ENCODE measurements at places on chromosomes 12 and 14. TPM values are rescaled to one million over a fixed set of nuclear protein-coding genes. Genes with fewer than 3 reads are reported as not detected.

GRCh38 chr12:16261944-16262475 is 15.5 kb downstream of the SLC15A5 start:
- H3K36me3 ChIP-seq: no peaks in the 10 kb centered on the region
- DNase-seq: no peak
- no peak overlapping the region for H3K27ac ChIP-seq

GRCh38 chr12:48601013-48601756 is 31.3 kb upstream of the LALBA start:
- peaks cover 6% of the 10 kb centered on the region for H3K36me3 ChIP-seq
- H3K27ac ChIP-seq: peak overlapping the region; percentile 73
- DNase-seq: peak; percentile 61
- no peak overlapping the region for H3K4me3 ChIP-seq

DNA sequence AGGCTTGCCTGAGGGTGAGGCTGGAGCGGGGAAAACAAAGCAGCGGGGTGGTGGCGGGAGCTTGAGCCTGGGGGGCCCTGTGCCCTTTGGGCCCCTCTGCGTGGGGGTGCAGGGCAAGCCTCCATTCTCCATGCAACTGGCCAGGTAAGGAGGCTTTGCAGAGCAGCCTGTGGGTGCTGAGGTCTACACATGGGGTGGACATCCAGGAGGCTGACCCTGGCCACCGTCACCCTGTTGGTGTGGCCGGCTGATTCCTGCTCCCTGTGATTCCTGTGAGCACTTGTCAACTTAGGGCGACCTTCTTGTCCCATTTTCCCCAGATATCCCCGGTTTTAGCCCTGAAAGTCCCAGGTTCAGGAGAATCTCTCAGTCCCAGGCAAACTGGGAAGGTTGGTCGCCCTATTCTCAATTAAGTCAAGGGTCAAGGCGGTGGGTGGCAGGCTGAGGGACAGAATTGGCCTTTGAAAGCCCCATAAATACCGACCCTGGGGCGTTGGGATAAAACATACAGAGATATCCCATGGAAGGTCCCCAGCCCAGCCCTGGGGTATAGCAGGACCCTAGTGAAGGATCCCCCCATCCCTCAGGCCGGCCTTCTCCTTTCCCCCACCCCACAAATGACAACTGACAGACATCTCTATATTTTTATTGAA is 70.5 kb downstream of the PRIMA1 start:
- DNase-seq: no peak
- H3K27me3 ChIP-seq: no peaks in the 10 kb centered on the region
- H3K36me3 ChIP-seq: no peaks in the 10 kb centered on the region
- no peak overlapping the region for H3K4me3 ChIP-seq
- no peak overlapping the region for H3K27ac ChIP-seq
- H3K4me1 ChIP-seq: peaks cover 6% of the 10 kb centered on the region

- no peaks in the 10 kb centered on the region for H3K4me1 ChIP-seq
- no peak overlapping the region for H3K4me3 ChIP-seq
- H3K27ac ChIP-seq: no peak overlapping the region
- no peaks in the 10 kb centered on the region for H3K27me3 ChIP-seq
- no peaks in the 10 kb centered on the region for H3K36me3 ChIP-seq
These were observed 78.7 kb downstream of the PRORP start for GRCh38 chr14:35201066-35201465.

GRCh38 chr14:27145170-27145569 is 547.3 kb upstream of the NOVA1 start:
- H3K27ac ChIP-seq: no peak overlapping the region
- H3K4me1 ChIP-seq: no peaks in the 10 kb centered on the region
- H3K36me3 ChIP-seq: no peaks in the 10 kb centered on the region
- H3K4me3 ChIP-seq: no peak overlapping the region
- no peaks in the 10 kb centered on the region for H3K27me3 ChIP-seq

- H3K27ac ChIP-seq: peak overlapping the region; percentile 21
- peak; percentile 36 for DNase-seq
- no peaks in the 10 kb centered on the region for H3K27me3 ChIP-seq
- H3K4me1 ChIP-seq: peaks cover 11% of the 10 kb centered on the region
- no peaks in the 10 kb centered on the region for H3K36me3 ChIP-seq
- H3K4me3 ChIP-seq: peak overlapping the region; percentile 99
These were observed 585 bp upstream of the DYRK2 start for GRCh38 chr12:67647799-67648520.

DNA sequence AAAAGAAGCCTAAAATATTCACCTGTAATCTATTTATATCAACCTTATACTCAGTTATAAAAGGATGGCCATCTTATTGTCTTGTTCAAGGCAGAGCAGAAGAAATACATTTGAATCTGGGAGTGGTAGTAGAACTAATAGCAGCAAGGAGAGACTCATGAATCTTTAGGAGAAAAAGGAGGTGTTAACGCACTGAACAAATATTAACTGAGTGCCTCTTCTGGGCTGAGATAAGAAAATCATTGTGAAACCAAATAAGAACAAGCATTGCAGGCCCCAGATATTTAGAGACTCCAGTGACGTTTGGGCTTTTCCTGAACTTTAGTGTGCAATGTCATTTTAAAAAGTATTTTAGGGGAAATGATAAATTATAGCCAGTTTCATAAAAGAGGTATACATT is 790.6 kb downstream of the DIO2 start:
- H3K27ac ChIP-seq: no peak overlapping the region
- no peaks in the 10 kb centered on the region for H3K27me3 ChIP-seq
- H3K4me1 ChIP-seq: no peaks in the 10 kb centered on the region
- no peak overlapping the region for H3K4me3 ChIP-seq
- no peak for DNase-seq

GRCh38 chr12:89166525-89166934 is 185.8 kb downstream of the DUSP6 start:
- no peak overlapping the region for H3K27ac ChIP-seq
- no peaks in the 10 kb centered on the region for H3K36me3 ChIP-seq
- no peaks in the 10 kb centered on the region for H3K27me3 ChIP-seq
- H3K4me1 ChIP-seq: no peaks in the 10 kb centered on the region
- H3K4me3 ChIP-seq: no peak overlapping the region

DNA sequence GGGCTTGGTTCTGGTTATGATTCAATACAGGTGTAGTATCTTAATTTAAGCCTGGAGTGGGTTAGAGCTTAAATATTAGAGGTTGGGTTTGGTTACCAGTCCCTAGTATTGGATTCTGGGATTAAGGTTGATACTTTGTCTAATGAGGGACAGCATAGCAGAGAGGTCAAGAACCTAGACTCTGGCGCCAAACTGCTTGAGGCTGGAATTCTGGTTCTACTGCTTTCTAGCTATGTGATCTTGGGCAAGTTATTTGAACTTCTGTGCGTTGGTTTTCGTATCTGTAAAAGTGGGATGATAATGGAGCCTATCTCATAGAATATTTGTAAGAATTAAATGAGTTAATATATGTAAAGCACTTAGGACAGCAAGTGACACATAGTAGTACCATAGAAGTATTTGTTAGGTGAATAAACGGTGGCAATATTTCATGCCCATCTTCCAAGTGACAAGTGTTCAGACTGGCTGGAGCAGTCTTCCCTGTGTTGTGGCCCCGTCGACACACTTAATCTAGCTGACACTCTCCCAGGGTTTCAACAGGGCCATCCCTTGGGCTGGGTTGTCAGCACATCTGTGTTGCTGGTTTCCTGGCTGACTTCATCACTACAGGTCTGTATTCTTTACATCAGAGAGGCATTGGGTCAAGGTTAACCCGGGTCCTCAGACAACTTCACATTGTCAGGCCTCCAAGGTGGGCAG is 3.0 kb downstream of the ENDOU start:
- no peak for DNase-seq
- no peak overlapping the region for H3K4me3 ChIP-seq
- H3K4me1 ChIP-seq: peaks cover 3% of the 10 kb centered on the region
- no peaks in the 10 kb centered on the region for H3K36me3 ChIP-seq

DNA sequence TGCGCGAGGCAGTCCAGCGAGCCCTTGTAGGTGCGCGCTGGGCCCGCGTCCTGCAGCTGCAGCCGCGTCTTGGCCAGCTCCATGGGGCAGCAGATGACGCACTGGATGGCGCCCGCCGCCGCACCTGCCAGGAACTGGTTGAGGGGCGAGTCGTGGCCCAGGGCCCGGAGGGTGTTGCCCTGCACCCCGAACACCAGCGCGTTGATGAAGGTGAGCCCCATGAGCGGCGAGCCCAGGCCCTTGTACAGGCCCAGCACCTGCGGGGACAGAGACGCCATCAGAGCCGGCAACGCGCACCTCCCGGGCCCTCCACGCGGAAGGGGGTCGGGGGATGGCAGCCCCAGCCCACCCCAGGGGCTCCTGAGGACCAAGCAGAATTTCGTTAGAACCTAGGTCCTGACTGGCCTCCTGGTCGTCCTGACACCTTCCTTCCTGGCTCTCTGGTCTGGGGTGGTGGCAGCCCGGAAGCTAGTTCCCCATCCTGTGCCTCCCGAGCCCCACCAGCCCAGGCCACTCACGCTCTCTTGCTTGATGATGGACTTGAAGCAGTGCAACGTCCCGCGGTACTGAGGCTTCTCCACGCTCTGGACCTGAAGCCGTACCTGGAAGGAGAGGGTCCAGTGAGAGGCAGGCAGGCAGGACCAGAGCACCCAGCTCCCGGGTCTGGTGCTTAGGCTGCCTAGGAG is 13.3 kb downstream of the SLC25A29 start:
- peaks cover 14% of the 10 kb centered on the region for H3K36me3 ChIP-seq
- no peak overlapping the region for H3K27ac ChIP-seq
- no peaks in the 10 kb centered on the region for H3K4me1 ChIP-seq
- no peak for DNase-seq

DNA sequence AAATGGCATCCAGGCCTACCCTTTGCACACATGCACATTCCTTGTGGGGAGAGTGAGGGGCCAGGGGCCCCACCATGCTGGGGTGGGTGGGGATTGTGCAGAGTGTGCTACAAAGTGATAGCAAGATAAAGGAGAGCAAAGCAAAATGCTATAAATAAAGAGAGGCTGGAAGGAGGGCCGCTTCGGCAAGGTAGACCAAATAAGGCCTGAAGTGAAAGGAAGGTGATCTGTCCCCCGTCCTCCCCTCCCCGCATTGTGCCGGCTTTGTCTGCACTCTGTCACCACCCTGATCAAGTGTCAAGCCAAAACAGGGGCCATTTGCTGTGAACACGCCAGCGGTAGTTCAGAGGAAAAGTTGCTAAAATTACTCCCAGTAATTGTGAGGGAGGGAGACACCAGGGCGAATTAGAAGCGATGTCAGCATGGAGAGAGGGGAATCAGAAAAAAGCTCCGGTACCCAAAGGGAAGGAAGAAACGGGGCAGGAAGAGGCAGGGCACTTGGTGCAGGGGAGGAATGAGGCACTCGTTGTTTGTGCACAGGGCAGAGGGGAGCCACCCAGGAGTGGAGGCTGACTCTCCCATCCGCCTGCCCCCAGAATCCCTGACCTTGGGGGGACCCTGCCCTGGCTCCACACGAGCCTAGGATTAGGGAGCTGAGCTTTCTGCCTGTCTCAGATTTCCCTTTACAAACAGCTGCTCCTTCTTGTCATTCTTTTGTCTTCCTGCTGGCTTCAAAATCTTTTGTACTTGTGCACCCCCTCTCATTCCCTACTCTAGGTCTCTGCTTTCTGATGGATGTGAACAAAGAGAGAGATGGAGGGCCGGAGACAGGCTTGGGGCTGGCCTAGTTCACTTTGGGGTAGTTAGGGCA is 2.9 kb upstream of the MYH7 start:
- H3K27ac ChIP-seq: no peak overlapping the region
- no peak for DNase-seq
- H3K4me3 ChIP-seq: no peak overlapping the region
- no peaks in the 10 kb centered on the region for H3K36me3 ChIP-seq
- H3K27me3 ChIP-seq: no peaks in the 10 kb centered on the region

GRCh38 chr14:75476274-75476995 is 45.8 kb upstream of the BATF start:
- H3K36me3 ChIP-seq: no peaks in the 10 kb centered on the region
- H3K27ac ChIP-seq: no peak overlapping the region
- H3K4me3 ChIP-seq: no peak overlapping the region
- DNase-seq: no peak
- 0 out of 2 replicates have a peak, but pooled peaks cover 2% of the 10 kb centered on the region for H3K27me3 ChIP-seq

DNA sequence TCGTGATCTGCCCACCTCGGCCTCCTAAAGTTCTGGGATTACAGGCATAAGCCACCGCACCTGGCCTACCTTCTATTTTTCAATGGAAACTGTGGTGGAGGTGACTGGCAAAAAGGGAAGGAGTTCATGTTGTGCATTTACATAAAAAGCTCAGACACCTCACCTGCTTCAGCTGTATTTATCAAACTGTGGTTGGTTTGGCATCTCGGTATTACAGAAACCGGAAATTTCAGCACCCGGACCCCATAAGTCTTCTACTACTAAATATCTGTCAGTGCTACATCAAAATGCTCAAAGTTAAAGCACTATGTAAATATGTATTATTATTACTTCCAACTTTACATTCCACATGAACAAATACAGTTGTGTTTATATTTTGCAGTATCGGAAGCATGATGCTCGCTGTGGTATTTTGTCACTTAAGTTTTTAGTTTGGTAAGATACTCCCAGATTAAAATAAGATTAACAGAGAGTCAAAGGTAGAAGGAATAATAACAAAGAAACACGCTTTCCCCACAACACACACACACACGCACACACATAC is 95.4 kb downstream of the ITPR2 start:
- H3K27me3 ChIP-seq: no peaks in the 10 kb centered on the region
- H3K27ac ChIP-seq: no peak overlapping the region
- no peaks in the 10 kb centered on the region for H3K36me3 ChIP-seq
- no peak overlapping the region for H3K4me3 ChIP-seq
- no peak for DNase-seq

- no peaks in the 10 kb centered on the region for H3K27me3 ChIP-seq
- no peak overlapping the region for H3K4me3 ChIP-seq
- no peaks in the 10 kb centered on the region for H3K4me1 ChIP-seq
- H3K27ac ChIP-seq: no peak overlapping the region
- no peak for DNase-seq
These were observed 64.6 kb downstream of the B4GALNT3 start for GRCh38 chr12:524167-524951.

DNA sequence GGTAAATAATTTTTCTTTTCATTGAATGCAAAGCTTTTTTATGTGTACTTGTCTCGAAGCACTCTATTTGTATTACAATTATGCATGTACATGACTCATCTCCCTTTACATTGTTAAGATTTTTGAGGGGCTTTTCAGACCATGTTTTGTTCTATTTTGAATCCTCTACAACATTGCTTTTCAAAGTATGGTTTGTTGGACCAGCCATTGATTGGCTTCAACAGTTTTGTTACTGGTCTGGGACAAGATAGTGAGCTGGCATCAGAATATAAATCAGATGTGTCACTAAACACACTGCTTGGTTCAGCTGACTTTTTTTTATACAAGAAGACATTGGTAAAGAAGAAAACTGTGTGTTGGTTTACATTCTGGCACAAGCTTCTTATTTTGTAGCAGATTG is 122.3 kb downstream of the MON2 start:
- no peak for DNase-seq
- no peaks in the 10 kb centered on the region for H3K27me3 ChIP-seq
- H3K4me3 ChIP-seq: no peak overlapping the region
- no peaks in the 10 kb centered on the region for H3K36me3 ChIP-seq

DNA sequence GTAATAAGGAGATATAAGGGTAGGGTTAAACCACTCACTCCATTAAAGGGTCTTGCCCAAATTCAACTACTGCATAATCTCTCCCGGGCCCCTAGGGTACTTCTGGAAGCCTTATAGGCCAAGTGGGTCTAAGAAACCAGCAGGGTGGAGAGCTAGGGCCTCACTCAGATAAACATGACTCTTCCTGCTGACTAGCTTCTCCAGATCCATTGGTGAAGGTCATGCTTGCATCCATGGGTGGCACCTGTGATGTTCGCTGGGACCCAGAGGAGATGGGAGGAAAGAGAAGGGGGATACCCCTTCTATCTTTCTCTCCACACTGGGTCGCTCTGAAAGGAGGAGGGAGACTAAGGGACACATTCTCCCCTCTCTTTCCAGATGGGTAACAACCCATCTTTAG is 36.1 kb upstream of the HIGD1C start:
- H3K36me3 ChIP-seq: no peaks in the 10 kb centered on the region
- DNase-seq: no peak
- no peaks in the 10 kb centered on the region for H3K27me3 ChIP-seq
- no peak overlapping the region for H3K4me3 ChIP-seq
- no peak overlapping the region for H3K27ac ChIP-seq

LTBR gene
- total RNA-seq: 6.3 TPM
